Omental fat pad (tissue), 4 donors: ENCODE measurements at places on chromosomes 6 and 20. TPM values are rescaled to one million over a fixed set of nuclear protein-coding genes. Genes with fewer than 3 reads are reported as not detected.

The DUSP15 gene
- total RNA-seq: 0.96 TPM

GRCh38 chr20:56465997-56466396 is 2.4 kb upstream of the RTF2 start:
- no peak for DNase-seq

The RSPO4 gene
- not detected for total RNA-seq

The FOXS1 gene
- total RNA-seq: 0.63 TPM

GRCh38 chr20:7505835-7506221 is 434.4 kb downstream of the HAO1 start:
- no peak for DNase-seq

DNA sequence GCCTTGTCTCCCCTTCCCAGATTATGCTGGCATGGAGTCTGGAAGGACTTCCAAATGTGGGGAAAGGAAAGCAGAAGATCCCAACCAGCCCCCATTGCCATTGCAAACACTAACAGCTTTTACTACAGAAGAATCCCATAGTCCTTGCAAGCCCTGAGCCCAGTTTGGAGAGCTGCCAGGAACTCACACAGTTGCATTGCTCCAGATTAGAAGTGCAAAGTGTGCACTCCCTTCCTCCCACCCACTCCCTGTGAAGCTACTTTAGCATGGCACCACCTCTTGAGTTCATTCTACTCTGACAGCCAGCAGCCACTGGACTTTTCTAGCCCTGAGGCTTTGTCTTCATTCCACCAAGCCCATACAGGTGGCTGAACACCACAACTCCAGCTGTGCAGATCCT is 67.6 kb downstream of the SLC22A2 start:
- no peak for DNase-seq

The DCBLD1 gene
- total RNA-seq: 6.5 TPM

- DNase-seq: no peak
Observed at GRCh38 chr6:168403370-168404005, 37.5 kb upstream of the SMOC2 start.

DNA sequence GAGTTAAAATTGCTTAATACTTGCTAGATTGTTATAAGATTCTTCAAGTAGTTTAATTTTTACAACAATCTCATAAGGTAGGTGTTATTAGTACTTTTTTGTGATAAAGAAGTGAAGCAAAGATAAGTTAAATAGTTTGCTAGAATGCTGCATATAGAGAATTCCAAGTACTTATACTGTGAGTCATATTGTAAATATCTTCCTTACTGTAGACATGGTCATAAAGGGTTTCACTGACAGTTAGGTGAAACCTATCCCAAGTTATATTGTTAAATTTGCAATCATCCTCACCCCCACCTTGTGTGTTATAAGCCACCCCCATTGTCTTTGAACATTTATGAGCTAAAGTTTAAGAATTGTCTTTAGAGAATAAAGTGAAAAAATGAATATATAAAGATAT is 142.0 kb downstream of the FAM83B start:
- no peak for DNase-seq

- DNase-seq: no peak
Observed at GRCh38 chr20:17565169-17565845, 4.6 kb upstream of the DSTN start.

The SLC17A2 gene
- total RNA-seq: not detected

GRCh38 chr6:49646942-49647341 is 10.3 kb upstream of the RHAG start:
- no peak for DNase-seq

GRCh38 chr6:162260027-162260426 is 467.5 kb downstream of the PRKN start:
- no peak for DNase-seq

The IPCEF1 gene
- total RNA-seq: 1.9 TPM

DNA sequence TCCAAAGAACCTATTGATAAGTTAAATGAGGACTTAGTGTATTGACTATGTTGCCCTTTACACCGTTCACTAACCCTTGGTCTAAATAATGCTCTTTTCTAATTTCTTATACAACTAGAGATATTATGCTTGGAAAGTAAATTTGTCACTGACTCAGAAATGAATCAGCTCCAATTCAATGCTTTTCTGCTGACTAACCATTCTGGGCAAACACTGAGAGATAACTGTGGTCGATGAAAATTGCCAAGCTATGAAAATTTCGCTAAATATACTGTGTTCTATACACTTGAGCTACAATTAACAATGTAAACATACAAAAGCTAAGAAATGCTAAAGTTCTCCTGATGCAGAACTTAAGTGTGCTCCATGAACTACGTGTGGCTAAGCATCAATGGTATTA is 23.1 kb upstream of the FBXO9 start:
- no peak for DNase-seq
